ENCODE measurements at places on chromosomes 3 and 15.

GRCh38 chr15:55279746-55280351, 9.8 kb downstream of the RAB27A start:
- peak; percentile 52 for DNase-seq

DNA sequence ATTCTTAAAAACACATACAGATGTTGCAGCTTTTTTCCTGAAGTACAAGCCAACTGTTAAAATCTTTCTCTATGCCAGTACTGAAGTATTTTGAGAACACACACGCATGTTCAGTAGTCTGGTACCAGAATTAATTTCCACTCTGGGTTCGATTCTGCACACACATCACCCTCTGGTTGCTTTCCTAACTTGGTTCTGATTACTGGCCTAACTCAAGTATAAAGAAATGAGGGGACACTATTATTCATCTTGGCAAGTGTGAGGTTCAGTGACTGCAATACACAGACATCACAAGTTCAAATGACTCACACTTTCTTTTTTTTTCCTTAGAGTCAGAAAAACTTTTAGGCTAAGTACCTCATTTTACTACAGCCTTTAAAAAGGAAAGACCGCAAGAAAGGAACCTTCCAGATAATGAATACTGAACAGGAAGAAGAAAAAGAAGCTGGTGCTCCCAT, 37.4 kb upstream of the LDHAL6B start:
- DNase-seq, result no peak

- DNase-seq, result no peak
These were observed 8.7 kb upstream of the GP9 start for GRCh38 chr3:129051871-129052340.

DNA sequence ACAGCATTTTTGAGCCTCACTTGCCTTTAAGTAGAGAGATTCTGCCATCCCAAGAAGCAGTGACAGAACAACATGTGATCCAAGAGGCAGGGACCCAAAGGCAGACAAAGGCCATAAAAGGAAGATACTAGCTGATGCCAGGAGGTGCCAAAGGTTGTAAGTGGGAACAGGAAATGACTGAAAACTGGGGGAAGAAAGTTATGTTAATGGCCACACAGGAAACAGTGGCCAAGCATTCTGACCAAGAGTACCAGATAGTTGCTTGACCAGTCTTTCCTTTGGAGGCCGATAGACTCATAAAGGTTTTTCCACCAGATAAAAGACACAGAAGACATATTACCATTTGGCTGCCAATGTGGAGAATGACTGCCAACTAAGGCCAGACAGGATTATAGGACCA, 274.5 kb upstream of the PEX5L start:
- no peak for DNase-seq

- no peak for DNase-seq
These were observed 793.5 kb downstream of the ROBO1 start for GRCh38 chr3:78974181-78974790.

DNA sequence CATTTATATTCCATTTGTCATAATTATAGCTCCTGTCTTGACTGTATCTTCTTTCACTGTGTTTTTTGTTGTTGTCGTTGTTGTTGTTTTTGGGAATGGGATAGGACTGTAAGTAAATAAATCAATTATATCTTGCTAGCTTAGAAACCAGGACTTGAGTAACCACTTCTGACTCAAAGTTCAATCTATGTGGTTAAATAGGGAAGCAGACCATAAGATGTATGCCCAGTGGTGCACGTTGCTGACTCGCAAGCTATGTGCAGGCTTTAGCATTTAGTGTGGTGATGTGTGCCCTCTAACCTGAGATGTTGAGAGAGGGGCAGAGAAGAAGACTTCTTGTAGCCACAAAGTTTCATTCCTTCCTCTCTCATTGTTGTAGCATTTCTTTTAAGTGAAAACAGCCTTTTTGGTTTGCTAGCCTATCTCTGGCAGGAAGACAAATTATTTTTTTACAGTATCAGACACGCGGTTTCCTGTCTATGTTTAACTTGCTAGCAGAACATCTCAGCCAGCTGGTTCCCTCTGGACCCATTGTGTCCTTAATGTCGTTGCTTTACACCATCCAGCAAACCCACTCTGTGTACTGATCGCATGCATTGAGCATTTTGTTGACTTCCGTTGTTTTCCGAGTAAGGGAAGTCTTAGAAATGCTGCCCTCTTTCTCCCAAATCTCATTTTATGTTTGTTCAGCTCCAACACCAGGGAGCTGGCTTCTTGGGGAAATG, 52.1 kb downstream of the TGFBR2 start:
- DNase-seq, result peak; percentile 30

- no peak for DNase-seq
These were observed 25.5 kb downstream of the CHP1 start for GRCh38 chr15:41256577-41257038.

- no peak for DNase-seq
These were observed 453.8 kb upstream of the KCNMB2 start for GRCh38 chr3:178082326-178082906.

GRCh38 chr3:110680450-110680849, 391.2 kb upstream of the NECTIN3 start:
- DNase-seq, result no peak
